ENCODE measurements at places on chromosomes 6 and 20.

DNA sequence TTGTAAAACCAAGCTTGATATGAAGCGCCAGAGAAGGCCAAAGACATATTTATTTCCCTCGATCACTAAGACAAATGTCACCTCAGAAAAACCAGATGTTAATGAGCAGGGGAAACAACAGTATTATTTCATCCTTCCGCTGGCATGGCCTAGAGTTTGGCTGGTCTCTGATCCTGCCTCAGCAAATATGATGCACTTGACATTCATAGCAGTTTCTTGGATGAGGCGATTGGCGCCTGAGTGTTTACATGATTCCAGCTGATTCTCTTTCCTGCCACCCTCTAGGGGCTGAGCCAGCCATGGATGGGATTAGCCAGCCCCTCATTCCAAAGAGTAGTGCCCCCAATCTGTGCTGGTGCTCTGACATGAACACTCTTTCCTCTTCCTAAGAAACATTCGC lies 67.9 kb downstream of the STMND1 start:
- DNase-seq, result no peak

DNA sequence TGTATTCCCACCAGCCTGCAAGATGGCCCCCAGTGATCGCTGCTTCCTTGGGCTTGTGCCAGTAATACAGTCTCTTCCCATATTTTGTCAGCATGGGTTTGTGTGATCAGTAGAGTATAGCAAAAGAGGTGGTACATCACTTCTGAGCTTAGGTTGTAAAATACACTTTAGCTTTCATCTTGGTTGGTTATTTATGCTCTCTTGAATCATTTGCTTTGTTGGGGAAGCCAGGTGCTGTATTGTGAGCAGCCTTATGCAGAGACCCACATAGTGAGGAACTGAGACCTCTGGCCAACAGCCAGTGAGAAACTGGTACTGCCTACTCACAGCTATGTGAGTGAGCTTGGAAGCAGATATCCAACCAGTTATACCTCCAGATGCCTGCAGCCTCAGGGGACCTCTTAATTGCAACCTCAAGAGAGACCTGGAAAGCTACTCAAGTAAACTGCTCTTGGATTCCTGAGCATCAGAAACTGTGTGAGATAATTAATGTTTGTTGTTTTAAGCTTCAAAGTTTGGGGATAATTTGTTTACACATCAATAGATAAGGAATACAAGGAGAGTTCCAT lies 229.3 kb downstream of the FARS2 start:
- DNase-seq, result no peak

DNA sequence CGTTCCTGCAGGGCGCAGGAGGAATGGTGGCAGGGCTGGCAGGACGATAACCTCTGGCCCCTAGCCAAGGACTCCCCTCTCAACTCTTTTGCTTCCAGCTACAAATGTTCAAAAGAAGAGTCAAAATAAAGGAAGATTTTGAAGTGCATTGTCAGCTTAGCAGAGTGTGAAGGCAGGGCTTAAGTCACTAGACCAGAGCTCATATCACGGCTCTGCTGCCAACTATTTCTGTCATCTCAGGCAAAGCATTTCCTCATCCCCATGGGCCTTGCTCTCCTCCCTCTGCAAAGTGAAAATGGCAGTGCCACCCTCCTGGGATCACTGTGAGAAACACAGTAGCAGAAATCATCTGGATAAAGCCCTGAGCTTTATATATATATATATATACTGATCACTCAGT lies 36.7 kb downstream of the CFAP61 start:
- DNase-seq, result no peak

DNA sequence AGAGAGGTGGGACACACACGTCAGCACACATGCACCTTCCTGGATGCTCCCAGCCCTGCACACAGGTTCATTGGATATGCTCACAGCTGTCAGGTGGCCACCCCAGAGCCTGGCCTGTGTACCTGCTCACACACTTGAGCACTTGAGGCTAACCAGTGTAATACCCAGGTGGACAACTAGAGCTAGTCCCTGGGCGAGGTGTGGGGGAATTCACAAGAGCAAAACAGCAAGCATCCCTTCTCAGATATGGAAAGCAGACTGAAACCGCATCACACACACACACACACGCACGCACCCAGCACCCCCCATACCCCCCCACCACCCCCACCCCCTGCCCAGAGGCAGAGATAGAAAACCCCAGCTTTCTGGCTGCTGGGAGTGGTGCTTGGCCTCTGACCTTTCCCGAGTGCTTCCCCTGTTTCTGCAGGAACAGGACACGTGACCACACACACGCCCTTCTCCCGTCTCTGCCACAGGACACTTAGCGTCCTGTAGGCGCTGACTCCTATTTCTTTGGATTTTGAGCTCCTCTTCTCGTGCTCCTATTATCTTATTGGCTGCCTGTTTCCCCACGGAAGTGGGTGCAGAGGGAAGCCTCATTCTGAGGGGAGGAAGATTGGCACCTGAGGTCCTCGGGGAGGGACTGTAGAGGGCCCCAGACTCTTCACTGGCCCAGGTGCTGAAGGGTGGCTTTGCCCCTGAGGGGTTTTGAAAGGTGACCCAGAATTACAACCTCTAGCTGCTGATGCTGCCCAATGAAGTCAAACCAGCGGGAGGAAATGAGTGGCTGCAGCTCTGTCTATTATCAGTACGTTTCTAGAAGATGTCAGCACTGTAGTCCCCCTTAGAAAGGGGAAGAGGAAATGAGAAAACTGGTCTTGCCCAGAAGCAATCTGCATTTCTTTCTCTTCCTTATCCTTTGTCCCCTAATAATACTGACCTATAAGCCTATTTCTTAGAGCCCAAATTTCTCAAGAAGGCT lies 65.8 kb downstream of the SYTL3 start:
- DNase-seq, result no peak

DNA sequence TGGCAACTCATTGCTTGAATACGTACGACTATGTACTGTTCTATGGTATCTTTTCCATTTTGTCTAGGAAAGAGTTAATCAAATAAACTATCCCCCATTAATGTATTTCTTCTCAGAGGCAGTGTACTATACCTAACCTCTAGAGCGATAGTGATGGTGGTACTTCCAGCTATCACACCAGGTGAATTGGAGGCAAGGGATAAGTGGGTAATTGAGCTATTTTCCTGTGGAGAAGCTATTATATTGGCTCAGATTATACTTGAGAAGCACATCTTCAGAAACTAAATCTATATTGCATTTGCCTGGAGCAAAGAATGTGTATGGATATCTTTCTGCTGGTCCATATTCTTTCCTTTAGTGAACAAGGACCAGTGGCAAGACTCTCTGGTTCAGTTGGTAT lies 430.7 kb upstream of the KHDRBS2 start:
- no peak for DNase-seq

GRCh38 chr6:169779896-169780295 lies 28.5 kb downstream of the ERMARD start:
- no peak for DNase-seq

DNA sequence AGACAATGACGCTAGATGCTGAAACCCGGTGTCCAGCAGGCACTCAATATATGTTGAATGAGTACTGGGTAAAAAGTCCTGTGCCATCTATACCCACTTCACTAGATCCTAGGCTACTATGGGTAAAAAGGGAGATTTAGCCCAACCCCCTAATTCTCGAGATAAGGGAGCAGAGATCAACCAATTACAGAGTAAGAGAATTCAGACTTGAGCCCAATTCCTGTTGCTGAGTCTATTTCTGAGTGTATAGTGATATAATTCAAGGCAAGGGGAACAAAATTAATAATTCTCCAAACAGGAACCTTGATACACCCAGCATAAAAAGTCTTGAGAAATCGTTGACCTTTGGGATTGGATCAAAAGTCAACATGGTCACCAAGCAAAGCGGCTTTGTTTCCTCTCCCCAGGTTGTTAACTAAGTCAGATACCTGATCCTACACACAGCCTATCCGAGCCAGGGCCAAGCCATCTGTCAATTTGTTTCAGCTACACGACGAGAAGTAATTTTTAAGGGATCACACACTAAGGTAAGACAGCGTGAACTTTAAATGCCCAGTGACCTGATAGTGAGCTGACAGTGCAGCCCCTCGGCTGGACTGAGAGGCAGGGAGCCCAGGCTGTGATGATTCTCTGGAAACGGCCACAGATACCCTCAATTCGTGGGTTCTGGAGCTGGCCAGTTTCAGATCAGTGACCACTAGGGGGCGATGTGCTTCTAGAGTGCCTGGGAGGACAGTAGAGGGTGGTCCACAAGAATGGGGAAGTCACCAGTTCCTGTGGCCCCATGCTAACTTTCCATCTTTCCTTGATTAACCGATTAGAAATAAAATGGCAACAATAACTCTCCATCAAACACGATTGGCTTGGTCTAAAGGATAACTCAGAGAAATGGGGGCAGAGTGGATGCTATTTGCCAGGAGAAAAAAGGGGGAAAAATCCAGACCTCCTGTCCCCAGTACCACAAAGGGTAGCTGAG lies 46.2 kb downstream of the SLC22A23 start:
- DNase-seq, result peak; percentile 83
